ENCODE measurements at places on chromosomes 7 and 10.
A peak's percentile ranks its signal among the peaks of the same experiment; 100 is the strongest.

- no peak for DNase-seq
These were observed 408.7 kb downstream of the REEP3 start for GRCh38 chr10:63929831-63930467.

DNA sequence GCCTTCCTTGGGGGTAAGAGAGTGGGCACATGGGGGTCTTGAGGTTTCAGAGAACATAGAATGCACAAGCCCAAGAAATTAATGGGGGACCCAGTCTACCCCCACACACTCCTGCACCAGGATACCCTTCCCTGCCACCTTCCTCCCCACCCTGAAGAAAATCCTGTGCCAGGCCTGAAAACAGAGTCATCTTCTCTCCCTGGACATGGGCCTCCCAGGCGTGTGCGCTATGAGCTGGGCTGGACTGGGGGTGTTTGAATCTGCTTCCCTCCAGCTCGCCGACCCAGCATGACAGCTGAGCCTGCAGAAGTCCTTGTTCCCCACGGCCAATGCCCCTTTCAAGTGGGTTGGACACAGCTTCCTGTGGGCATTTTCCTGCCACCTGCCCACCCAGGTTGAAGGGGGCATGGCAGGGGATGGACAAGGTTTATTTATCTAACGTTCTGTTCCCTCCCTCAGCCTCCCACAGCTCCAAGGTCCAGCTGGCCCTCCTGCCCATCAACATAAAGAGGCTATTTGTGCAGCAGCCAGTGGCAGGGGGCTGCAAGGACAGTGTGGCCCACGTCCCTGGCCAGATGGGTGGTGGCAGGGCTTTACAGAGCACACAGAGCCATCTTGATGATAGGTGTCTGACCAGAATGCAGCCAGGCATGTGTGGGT, 141.0 kb downstream of the SH3PXD2A start:
- no peak for DNase-seq

GRCh38 chr10:44878706-44879530, 32.2 kb upstream of the TMEM72 start:
- DNase-seq = peak; percentile 80

- DNase-seq = no peak
These were observed 142.8 kb downstream of the ADAM12 start for GRCh38 chr10:126245501-126245900.

DNA sequence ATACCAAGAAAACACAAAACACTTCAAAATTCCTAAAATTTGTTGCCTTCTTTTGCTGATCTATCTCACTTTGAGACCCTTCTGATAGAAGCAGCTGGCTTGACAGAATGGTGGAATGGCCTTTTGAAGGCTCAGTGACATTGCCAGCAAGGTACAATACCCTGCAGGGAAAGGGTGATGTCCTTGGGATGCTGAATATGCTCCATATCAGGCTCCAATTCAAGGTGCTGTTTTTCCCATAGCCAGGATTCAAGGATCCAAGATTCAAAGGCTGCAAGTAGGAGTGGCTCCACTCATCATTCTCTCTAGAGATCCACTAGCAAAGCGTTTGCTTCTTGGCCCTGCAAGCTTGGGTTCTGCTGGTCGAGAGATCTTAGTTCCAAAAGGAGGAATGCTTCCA, 120.4 kb downstream of the USP6NL start:
- no peak for DNase-seq

GRCh38 chr7:46651070-46651469, 730.0 kb upstream of the IGFBP3 start:
- DNase-seq = no peak

DNA sequence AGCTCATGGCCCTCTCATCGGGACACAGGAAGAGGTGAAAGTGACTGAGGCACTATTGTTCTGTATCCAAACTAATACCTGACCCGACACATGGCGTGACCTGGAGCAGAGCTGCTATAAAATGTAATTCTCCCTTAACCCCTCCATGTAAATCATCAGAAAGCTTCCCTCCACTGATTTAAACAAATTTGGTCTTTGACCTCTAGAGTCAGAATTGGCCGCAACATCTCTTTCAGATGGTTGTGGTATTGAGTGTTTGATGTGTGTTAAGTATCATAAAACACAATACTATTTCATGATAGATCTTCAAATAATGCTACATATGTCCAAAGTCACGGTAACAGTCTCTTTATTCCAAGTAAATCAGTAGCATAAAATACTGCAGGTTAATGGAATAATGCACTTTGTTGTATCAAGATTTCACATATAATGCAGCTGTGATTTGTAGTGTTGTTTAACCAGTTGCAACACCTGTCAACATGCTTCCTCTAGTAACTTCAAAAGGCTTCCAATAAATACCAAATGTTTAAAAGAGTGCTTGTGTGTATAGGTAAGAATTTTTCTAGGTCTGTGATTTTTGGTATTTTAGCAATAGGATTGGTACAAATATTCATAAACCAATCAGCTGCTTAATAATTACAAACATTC, 144.3 kb downstream of the AGMO start:
- no peak for DNase-seq

GRCh38 chr10:62244785-62245467, 23.7 kb downstream of the RTKN2 start:
- DNase-seq = peak; percentile 77

DNA sequence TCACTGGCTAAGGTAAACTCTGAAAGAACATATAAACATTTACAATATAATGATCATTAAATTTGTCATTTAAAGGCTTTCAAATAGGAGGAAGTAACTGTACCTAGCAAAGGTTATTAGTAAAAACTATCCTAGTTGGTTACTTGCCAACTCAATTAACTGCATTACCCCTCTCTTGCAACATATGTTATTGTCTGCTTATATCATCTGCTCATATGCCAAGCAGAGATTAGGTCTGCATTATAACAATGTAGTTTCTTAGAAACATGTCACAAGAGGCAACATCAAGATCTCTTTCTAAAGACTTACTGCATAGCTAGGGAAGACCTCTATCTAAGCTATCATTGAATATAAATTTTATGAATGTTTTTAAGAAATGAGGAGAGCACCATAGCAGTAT, 132.5 kb downstream of the RELN start:
- no peak for DNase-seq

DNA sequence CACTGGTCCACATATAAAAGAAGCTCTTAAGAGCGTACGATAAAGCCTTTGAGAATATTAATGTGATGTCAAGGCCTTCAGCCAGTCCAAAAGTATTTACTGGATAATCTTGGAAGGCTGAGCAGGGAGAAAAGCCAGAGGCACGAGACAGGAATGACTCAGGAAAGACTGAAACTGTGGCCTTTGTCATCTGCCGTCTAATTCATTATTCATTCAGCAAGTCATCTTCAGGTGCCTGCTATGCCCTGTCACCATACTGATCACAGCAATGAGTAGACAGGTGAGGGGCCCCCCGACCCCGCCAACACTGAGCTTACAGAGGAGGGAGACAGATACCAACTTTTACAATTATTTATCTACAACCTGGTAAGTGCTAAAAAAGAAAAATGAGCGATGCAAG, 78.9 kb downstream of the VOPP1 start:
- DNase-seq = no peak

- DNase-seq = no peak
These were observed 268.3 kb downstream of the CACNA2D1 start for GRCh38 chr7:82175319-82175718.

DNA sequence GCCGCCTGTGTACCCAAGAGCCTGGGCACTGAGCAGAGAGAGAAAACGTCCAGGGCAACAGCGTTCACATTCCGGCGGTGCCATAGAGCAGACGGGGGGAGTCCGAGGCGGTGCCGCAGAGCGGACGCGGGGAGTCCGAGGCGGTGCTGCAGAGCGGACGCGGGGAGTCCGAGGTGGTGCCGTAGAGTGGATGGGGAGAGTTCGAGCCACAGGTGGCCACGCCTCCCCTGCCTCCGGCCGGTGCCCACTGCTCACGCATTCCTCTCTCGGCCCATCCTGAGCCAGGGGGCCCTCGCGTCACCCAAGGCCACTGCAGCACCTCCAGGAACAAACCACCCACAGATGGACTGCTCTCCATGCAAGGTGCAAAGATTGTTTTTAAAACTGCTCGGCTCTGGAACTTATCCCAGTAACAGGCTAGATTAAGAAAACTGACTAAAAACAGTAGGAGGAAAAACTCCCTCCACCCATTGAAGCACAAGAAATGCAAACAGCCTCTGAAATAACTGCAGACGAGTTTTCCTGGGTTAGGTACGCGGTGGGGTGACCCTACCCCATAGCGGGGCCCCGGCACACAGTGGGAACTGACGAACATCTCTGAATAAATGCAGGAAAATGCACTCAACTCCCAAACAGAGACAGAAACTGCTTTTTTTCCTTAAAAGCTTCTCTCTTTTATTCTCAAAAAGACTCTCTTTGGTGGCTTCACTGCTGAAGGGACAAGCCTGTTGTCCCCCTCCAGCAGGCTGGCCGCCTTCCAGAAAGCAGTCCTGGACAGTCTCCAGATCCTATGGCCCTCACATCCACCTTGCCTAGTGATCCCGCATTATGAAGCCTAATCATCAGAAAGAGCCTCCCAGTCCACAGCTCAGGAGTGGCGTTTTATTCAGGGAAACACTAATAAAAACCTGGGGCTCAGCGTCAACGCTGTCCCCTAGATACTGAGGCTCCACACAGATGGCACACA, 55.9 kb downstream of the DIP2C start:
- no peak for DNase-seq

DNA sequence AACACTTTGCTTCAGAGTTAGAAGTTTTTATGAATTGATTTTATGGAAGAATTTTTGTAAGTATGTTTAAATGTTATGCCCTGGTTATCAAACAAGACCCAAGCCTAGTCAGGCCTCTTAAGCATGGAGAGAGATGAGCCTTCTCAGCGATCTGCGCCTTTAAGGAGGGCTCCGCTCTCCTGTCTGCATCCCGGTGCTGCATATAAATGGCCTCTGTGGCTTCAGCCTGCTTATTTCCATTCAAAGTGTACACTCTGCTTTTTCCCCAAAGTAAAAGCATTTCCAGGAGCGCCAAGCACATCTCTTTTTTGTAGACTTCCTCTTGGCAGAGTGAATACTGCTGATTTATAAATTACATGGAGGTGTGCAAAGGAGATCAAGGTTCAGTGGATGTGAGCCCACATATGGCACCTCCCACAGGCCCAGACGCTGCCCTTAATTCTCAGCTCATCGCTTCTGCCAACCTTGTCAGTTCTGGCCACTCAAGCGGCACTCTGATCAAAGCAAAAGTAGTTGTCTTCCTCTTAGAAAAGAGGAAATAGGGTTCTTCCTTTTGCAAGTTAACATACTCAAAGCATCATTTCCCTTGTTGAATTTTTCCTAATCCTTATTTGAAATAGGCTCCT, 70.0 kb upstream of the SFMBT2 start:
- DNase-seq = peak; percentile 35

DNA sequence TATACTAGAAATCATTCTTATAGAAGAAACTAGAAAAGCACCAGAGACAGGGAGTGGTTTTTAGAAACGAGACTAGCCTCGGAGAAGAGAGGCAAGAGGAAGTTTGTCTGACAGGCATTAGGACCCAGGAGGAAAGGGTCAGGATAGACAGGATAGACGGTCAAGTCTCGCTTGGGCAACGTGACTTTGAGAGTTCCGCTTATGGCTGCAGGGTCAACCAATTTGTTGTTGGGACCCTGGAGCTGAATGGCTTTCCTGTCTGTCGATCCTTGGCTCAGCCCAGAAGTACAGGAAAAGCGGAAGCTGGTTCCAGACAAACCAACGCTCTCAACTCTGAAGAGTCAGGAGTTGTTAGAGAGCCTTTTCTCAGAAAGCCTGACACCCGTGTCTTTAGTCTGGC, 191.2 kb downstream of the FZD1 start:
- no peak for DNase-seq

- no peak for DNase-seq
These were observed 605.5 kb downstream of the XPNPEP1 start for GRCh38 chr10:109317746-109318366.

GRCh38 chr10:108653531-108653930, 1269.8 kb downstream of the XPNPEP1 start:
- no peak for DNase-seq

- DNase-seq = no peak
These were observed 10.3 kb upstream of the ANKRD1 start for GRCh38 chr10:90930971-90931871.

GRCh38 chr10:110699859-110700468, 55.8 kb downstream of the RBM20 start:
- DNase-seq = no peak

- DNase-seq = no peak
These were observed 42.3 kb downstream of the RGS10 start for GRCh38 chr10:119500123-119500795.

GRCh38 chr7:133723044-133723443, 404.1 kb upstream of the LRGUK start:
- DNase-seq = no peak

DNA sequence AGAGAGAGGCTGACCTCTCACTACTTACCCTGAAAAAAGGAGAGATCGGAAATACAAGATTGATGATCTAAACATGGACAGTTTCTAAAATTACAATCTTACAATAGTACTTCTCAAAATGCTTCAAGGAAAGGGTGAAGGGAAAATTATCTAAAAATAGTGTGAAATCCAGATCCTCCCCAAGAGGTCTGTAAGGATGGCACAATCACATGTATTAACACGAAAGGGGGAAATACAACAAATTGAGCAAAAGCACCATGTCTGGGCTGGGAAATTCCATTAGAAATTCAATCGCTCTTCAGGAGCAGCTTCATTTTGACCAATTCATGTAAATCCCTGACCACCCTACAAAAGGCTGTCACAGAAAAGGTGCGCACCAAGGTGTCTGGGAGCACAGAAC, 67.0 kb downstream of the PKD1L1 start:
- no peak for DNase-seq

DNA sequence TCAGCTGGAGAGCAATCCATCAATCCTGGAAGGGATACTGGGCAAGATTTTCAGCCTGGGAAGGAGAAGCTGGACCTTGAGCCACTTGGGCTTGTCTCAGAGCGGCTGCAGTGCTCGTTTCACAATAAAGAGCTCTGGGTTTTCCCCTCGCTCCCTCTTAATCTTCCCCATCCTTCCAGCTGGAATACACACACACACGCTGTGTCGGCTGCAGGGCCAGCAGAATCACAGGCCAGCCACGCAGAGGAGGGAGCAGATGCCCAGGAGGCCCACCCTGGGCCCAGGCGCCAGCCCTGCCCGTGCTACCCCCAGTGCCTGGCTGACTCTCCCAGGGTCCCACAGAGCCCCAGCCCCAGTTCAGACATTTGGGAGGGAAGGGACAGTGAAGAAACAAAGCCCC, 255.1 kb downstream of the TNS3 start:
- DNase-seq = no peak

- no peak for DNase-seq
These were observed 92.5 kb downstream of the TRIL start for GRCh38 chr7:28865601-28866144.

GRCh38 chr10:30172673-30173072, 113.3 kb upstream of the JCAD start:
- no peak for DNase-seq

GRCh38 chr7:41731493-41732435, 28.9 kb upstream of the INHBA start:
- DNase-seq = no peak

DNA sequence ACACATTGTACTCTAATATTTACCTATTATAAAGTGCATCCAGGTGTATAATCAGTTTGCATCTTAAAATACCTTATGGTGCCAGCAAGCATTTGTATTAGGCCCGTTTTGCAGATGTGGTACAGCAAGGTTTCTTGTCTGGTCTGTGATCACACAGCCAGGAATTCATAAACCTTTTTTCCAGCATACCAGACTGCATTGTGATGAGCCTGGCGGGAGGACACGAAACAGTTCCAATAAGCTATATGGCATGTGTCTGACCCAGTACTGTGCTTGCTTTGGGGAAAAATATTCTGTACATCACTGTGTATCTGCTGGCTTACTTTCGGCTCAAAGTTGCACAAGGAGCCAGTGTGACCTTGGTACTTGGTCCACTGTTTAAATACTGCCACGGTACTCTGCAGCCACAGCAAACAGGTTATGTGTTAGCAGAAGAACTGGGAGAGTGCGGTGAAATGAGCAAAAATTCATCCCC, 36.3 kb downstream of the CHN2 start:
- DNase-seq = no peak
